ENCODE measurements at places on chromosomes 2 and 18.

- DNase-seq, result no peak
Observed at GRCh38 chr2:198448789-198449188, 644.4 kb downstream of the PLCL1 start.

DNA sequence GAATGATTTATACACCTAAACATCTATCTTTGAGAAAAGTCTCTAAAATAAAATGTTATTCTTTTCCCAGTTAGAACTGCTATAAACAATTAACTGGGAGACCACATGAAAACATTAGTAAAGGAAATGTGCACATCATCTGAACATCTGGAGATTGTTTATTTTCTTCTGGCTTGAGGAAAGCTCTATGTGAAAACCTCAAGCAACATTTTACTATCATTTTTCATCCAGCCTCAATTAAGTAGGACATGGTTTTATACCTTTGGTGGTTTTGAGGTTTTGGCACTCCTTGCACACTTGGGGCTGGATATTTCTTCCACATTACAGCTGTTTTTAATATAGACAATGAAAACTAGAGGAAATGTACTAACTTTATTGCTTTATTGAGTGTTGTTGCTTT lies 609.5 kb upstream of the SLC8A1 start:
- DNase-seq, result no peak

- DNase-seq, result no peak
Observed at GRCh38 chr2:68317971-68318913, 1.5 kb downstream of the CNRIP1 start.

GRCh38 chr18:79950515-79951341 lies 725 bp downstream of the SLC66A2 start:
- no peak for DNase-seq

DNA sequence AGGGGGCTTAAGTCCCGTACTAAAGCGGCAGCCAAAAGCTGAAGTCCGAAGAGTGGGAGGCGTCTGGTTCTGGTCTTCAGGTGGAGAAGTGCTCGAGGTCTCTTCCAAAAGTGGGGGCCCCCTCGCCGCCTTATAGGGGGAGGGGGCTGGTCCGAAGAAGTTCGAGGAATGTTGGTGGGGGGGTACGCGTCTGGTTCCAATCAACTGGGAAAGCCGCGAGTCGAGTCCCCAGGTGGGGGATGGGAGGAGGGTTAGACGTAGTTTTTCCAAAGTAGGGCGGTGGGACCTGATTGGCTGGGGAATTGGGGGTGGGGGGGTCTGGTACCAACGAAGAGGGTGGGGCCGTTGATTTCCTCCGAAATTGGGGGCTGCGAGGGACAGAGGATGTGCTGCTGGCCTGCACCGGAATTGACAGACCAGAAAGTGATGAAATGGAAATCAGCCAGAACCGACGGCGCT lies 594 bp downstream of the ITM2C start:
- DNase-seq, result no peak

- no peak for DNase-seq
Observed at GRCh38 chr2:53856272-53856671, 3.5 kb downstream of the GPR75 start.

DNA sequence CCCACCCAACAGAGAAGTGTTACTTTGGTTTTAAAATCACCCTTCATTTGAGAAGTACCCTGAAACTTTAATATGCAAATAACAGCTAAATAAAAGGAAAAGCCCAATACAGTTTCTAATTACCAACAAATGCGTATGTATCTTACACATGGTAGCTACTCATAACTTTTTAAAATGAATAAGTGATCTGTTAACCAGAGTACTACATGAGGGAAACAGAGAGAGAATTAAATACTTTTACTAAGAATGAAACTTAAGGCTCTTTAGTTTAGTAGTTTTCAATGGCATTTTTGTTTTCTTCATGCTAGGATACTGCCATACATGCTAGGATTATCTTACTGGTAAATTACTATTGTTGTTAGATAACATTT lies 39.1 kb upstream of the NABP1 start:
- no peak for DNase-seq

DNA sequence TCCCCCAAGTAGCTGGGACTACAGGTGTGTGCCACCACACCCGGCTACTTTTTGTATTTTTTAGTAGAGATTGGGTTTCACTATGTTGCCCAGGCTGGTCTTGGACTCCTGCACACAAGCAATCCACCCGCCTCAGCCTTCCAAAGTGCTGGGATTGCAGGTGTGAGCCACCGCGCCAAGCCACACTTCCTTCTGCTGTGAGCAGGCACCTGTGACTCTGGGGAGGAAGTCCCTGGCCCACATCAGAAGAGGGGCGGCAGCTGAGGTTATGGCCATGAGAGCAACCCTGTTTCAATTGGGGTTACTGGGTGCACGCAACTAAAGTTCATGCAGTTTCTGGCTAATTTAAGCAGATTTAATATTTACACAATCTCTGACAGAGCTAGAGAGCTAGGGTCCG lies 91.0 kb downstream of the PLB1 start:
- DNase-seq, result no peak

DNA sequence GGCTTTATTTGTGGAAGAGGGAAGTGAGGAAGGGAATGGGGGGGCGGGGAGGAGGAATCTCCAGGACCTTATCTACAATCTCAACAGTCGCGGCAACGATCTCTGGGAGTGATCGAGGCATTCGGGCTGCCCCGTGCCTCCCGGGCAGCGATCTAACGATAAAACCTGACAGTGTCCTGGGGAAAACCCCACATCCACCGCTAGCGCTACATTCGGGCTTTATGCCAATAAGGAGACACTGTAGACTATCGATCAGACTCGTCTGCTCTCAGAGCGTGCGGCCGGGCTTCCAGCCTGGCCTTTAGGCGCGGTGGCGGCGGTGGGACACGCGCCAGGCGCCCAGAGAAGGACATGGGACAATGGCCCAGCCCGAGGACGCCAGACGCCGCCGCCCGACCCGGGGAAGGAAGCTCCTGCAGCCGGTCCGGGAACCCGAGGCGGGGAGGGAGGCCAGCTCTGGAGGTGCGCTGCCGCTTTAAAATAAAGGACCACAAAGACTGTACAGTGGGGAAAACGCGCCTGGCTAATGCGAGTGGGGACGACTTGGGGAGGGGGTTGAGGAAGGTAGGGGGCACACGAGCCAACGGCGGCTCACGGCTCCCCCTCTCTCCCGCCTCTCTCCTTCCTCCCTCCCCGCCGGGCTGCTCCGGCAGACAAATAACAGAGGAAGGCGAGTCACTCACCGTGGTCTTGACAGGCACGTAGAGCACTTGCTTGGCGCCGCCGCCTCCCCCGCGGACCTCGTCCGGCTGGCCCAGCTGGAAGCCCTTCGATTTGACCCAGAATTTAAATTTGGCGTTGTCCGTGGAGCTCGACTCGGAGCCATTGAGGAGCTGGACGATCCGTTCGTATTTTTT lies 2.2 kb downstream of the NOL4 start:
- no peak for DNase-seq

- DNase-seq, result no peak
Observed at GRCh38 chr18:79489899-79490625, 94.3 kb downstream of the NFATC1 start.

DNA sequence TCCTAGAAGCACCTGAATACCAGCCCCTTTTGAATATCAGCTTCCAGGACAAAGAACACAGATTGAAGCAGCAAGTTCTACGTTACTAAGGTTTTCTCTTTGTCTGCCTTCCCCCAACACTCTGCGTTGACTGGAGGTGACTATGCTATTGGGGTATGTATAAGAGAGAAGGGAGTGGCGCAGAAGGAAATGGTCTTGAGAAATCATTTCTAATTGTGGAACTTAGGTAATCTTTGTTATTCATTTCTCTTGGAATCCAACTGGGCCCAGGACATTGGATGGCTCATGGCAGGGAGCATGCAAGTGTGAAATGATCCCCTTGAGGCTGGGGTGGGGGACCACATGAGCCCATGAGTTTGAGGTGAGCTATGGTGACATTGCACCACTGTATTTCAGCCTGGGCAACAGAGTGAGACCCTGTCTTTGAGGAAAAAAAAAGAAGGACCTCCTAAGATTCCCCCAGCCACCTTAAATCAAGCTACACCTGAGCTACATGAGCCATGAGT lies 29.7 kb downstream of the XDH start:
- no peak for DNase-seq

DNA sequence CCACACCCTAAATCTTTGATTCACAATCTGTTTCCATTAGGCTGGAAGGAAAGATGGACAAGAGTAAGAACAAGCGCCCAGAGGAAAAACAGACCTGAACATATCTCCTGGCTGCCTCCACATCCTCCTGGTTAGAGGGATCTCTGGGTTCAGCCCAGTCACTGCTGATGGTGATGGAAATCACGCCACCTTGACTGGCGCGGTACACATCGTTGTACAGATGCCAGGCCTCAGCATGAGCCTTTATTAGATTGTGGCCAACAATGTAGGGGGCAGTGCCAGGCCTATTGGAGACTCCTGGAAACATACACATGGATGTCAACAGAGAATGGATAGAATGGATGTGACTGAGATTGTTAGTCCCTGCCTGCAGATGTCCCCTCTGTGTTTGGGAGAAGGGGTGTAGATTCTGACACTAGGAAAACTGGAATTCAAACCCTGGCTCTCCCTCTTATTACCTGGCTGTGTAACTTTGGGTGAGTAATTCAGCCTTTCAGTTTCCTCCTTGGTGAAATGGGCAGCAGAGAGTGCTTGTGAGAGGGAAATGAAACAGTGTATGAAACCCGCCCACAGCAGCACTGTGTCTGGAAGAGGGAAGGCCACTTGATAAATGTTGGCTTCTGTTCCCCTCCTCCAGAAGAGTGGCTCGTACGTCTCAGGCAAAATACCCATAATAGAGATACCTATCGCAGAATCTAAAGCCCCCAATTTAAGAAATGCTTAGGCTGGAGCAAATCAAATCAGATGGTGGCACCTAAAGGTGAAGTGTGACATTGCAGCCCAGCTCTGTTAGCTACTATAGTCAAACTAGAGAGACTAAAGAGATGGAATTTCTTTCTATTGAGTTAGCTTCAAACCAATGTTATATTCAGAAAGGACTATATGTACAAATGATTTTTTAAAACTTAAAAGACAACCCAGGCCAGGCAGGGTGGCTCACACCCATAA lies 36.2 kb downstream of the LCT start:
- no peak for DNase-seq

- no peak for DNase-seq
Observed at GRCh38 chr2:146271131-146271831, 1573.5 kb upstream of the ACVR2A start.

- no peak for DNase-seq
Observed at GRCh38 chr2:110875384-110875725, 143.0 kb downstream of the ACOXL start.

GRCh38 chr2:121382744-121383143 lies 97.7 kb upstream of the TFCP2L1 start:
- no peak for DNase-seq

DNA sequence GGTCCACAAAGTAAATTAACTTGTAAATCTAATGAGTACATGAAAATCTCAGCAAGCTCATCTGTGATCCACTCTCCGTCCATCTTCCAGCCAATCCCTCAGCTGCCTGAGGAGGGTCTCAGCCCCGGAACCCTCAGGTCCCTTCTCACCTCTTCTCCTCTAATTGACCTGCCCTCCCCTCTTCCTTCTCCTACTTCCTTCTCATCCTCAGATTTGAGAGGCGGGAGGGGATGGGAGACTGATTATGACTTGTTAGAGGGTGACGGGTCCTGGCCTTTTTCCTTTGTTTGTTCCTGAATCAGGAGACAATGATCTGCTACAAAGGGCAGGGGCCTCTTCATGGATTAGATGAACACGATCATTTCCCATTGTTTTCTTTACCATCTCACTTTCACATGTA lies 80.1 kb downstream of the CYBRD1 start:
- no peak for DNase-seq

DNA sequence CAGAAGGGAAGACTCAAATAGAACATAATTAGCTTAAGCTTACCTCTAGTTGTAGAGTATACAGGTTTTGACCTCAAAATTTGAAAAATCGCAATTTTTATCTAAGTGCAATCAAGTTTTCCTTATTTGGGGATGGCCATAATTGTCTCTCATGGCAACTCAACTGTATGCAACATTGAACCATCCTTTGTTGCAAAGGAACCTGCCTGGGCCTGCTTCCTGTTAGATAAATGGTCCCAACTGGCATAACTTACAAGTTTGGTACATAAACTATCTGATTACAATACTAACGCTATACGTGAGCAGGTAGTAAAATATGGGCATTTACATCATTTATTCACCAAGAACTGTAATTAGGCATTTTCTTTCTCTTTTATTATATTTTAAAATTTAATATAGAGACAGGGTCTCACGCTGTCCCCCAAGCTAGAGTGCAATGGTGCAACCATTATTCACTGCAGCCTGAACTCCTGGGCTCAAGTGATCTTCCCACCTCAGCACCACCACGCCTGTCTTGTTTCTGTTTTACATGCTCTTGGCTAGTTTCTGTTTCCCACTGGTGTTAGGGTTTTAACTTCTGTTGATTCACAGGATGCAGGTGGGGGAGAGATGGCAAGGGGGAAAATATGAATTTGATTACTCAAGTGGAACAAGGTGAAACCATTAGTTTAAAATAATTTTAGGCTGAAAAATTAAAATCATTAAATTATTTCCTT lies 55.3 kb upstream of the B3GNT2 start:
- no peak for DNase-seq

GRCh38 chr2:13806539-13806938 lies 826.0 kb upstream of the LRATD1 start:
- DNase-seq, result no peak

DNA sequence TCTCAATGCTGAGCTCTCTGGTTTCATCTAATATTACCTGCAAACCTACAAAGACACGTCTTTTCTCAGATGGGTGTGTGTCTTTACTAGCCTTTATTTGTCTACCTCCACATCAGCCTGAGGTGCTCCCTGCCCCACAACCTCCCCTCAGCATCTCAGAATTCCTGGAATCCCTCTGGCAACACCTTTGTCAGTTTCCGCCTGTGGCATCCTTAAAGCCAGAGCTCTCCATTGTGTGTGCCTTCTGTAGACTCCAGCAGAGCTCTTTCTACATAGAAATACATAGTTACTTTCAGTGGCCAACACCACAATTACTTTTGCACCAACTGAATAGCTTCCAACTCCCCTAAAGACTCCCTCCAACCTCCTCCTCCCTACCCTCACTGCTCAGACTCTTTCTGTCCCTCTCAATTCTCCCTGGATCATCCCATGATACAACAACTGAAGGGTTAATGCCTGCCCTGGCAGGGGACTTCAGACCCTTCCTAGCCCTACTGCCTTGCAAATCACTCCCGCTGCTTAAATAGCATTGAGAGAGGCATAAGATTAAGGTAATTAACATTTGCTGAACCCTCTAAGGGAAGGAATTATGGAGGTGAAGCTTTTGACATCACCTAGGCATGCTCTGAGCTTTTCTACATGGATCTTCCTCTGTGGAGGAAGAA lies 39.6 kb upstream of the RMDN2 start:
- DNase-seq, result no peak
